Thymus (tissue), 14 donors: ENCODE measurements at places on chromosomes 1 and 21. TPM values are rescaled to one million over a fixed set of nuclear protein-coding genes. Genes with fewer than 3 reads are reported as not detected.

SLAMF9 gene
- total RNA-seq: 0.09 TPM

RIPPLY3 gene
- 0.05 TPM for total RNA-seq

LCE6A gene
- total RNA-seq: not detected

AIRE gene
- total RNA-seq: 11.9 TPM

C1QA gene
- total RNA-seq: 153 TPM

AHCTF1 gene
- total RNA-seq: 22.5 TPM

UBXN10 gene
- 0.24 TPM for total RNA-seq

OR10Z1 gene
- under 0.01 TPM for total RNA-seq

DNA sequence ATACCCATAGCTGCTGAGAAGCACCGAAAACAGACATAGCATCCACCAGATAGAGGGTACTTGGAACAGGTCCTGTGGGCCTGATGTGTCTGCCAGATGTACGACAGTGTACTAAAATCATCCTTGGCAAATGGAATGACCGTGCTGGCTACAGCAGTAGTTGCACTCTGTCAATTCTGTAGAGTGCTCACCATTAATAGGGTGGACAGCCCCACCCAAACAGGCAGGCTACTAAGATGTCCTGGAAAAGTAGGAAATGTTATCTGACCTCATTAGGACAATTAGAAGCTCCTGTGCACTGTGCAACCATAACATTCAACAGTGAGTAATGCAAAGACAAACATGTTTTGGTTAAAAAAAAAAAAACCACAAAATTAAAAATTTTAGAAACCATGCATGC, 106.2 kb downstream of the PTPN14 start:
- no peak for DNase-seq
- no peak overlapping the region for H3K4me3 ChIP-seq
- H3K36me3 ChIP-seq: no peaks in the 10 kb centered on the region
- no peaks in the 10 kb centered on the region for H3K27me3 ChIP-seq
- H3K4me1 ChIP-seq: peaks cover 15% of the 10 kb centered on the region

DNA sequence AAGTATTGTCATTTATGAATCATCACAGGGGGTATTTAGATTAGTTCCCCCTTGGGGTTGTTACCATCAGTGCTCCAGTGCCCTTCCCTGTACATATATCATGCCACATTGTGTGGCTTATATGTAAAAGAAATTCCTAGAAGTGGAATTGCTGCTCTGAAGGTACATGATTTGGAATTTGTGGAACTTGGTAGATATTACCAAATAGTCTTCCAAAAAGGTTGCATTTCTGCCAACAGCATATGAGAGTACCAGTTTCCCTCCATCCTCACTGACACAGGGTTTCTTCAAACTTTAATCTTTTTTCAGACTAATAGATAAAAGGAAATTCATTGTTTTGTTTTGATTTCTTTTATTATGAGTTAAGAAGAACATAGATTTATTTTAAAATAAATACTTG, 41.3 kb downstream of the AKNAD1 start:
- H3K4me1 ChIP-seq: no peaks in the 10 kb centered on the region
- H3K4me3 ChIP-seq: no peak overlapping the region
- H3K27me3 ChIP-seq: no peaks in the 10 kb centered on the region

DNA sequence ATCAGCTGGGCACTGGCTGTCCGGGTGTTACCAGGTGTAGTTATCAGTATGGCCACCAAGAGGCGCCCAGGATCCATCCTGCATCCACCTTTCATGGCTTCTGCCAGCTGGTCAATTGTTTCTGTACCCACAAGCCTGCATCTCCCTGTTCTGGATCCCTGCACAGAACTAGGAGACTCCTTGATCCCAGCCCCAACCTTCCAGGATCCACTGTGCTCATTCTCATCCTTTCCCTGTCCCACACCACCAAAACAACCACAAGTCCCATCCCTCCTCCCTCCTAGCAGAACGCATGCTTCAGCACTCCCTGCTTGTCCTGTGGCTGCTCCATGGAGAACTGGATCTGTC, 27.2 kb upstream of the FOXE3 start:
- no peaks in the 10 kb centered on the region for H3K4me1 ChIP-seq
- no peak for DNase-seq
- no peak overlapping the region for H3K4me3 ChIP-seq
- peaks cover 3% of the 10 kb centered on the region for H3K27me3 ChIP-seq
- H3K36me3 ChIP-seq: no peaks in the 10 kb centered on the region

DNA sequence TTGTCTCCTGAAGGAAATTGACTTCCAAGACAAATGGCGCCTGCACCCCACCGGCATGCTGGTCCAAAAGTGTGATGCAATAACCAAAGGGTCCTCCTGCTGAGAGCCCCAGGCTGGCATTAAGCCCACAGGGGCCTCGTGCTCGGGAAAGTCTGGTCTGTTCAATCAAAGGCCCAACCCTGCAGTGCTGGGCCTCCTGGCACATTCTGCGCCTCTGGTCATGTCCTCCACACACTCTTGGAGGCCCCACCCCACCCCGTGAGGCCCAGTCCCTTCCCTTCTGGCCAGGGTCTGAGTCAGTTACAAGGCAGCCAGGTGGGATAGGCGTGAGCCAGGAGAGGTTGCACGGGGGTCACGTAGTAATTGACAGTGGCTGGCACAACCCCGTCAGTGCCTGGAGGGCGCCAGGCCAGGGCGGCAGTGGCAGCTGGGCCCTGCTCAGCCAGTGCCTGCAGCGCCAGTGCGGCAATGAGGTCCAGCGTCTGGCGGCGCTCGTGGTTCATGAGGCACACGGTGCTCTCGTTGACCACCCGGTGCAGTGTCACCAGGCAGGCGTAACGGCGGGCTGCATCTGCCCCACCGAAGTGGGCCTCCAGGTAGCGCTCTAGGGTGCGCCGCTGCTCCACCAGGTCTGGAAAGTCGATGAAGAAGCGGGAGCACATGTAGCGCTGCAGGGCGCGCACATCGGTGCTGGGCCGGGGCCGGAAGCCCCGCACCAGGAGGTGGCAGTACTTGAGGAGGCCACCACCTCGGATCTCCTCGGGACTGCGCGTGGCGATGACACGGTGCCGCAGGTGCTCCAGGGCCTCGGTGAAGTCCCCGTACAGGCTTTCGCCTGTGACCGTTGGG, 6.8 kb downstream of the TENT5B start:
- H3K4me3 ChIP-seq: no peak overlapping the region
- no peak overlapping the region for H3K27ac ChIP-seq
- H3K4me1 ChIP-seq: peaks cover 34% of the 10 kb centered on the region
- DNase-seq: no peak
- H3K36me3 ChIP-seq: no peaks in the 10 kb centered on the region

DNA sequence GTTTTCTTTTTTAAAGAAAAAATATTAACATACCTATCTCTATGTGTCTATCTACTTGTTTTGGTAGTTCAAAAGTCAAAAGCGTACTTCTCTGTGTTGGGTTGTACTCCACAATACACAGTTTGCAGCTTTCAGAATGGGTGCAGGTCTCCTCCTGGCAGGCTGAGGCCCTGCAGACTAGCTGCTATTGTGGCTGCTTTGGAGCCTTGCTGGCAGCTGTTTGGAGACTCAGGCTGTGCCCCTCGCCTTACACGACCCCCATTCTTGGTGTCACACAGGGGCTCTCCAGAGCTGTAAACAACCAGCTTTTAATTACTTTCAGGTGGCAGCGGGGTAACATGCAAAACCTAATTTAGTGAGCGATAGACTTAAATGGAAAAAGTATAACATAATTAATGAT, 160.4 kb downstream of the DSCAM start:
- H3K4me3 ChIP-seq: no peak overlapping the region
- no peaks in the 10 kb centered on the region for H3K36me3 ChIP-seq
- H3K27ac ChIP-seq: no peak overlapping the region
- H3K4me1 ChIP-seq: no peaks in the 10 kb centered on the region
- H3K27me3 ChIP-seq: no peaks in the 10 kb centered on the region
- no peak for DNase-seq

- no peaks in the 10 kb centered on the region for H3K27me3 ChIP-seq
- no peak overlapping the region for H3K27ac ChIP-seq
- no peak for DNase-seq
- H3K4me3 ChIP-seq: no peak overlapping the region
- H3K4me1 ChIP-seq: peaks cover 4% of the 10 kb centered on the region
- no peaks in the 10 kb centered on the region for H3K36me3 ChIP-seq
These were observed 7.0 kb upstream of the CCT8 start for GRCh38 chr21:29080454-29080941.

- no peak for DNase-seq
- no peaks in the 10 kb centered on the region for H3K27me3 ChIP-seq
- no peak overlapping the region for H3K4me3 ChIP-seq
- no peak overlapping the region for H3K27ac ChIP-seq
These were observed 10.8 kb upstream of the EXTL1 start for GRCh38 chr1:26010825-26011224.
